Activated CD8-positive, alpha-beta memory T cell treated with anti-CD3 and anti-CD28 coated beads, Interleukin-2, amount 50 U/mL, for 4 hours (primary cell): ENCODE measurements at places on chromosomes 5 and 9.

DNA sequence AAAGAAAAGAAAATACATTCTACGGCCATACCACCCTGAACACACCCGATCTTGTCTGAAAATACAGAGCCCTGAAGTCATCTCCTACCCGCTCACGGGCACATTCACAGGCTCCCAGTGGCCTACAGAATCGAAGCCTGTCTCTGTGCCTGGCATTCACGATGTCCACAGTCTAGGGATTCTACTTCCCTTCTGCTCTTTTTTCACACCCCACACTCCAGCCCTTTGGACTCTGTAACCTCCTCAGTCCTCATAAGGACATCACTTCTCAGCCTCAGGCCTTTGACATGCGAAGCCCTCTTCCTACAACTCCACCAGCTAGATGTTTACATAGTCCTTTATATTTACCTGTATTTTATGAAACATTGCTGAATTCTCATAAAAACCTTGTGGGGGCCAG is 77.8 kb downstream of the CSNK1A1 start:
- DNase-seq: no peak

- DNase-seq: no peak
Measured at GRCh38 chr5:6758236-6758635, 45.0 kb downstream of the TENT4A start.

DNA sequence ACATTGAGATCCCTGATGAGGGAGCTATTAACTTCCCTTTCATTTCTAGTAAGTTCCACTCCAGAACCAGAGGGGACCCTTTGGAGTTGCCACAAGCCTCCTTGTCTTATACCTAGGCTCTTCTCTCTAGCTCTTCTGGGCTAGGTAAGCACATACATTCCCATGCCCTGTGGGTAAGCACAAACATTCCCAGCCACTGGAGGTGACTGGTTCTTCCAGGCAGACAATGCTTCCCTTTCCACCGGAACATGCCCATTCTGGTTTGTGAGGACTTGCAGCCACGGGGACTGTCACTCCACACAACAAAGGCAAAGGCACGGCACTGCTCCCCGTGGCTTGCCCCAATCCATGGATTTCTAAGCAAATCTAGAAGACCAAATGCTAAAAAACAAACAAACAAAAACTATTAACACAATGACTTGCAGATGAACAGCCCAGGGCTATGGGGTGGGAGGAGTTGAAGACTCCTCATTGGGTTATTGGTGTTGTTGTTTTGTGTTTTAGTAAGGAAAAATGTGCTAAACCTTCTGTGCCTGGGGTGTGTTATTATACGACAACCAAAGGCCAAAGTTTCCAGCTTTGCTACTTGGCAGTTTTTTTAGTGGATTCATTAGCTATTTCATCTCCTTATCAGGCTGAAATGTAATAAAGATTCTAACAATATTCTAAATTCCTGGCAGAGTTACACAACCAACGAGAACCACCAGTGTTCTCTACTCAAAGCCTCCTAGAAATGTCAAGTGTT is 276.2 kb downstream of the SYK start:
- DNase-seq: no peak

- no peak for DNase-seq
Measured at GRCh38 chr9:71897577-71897976, 13.4 kb downstream of the ABHD17B start.

DNA sequence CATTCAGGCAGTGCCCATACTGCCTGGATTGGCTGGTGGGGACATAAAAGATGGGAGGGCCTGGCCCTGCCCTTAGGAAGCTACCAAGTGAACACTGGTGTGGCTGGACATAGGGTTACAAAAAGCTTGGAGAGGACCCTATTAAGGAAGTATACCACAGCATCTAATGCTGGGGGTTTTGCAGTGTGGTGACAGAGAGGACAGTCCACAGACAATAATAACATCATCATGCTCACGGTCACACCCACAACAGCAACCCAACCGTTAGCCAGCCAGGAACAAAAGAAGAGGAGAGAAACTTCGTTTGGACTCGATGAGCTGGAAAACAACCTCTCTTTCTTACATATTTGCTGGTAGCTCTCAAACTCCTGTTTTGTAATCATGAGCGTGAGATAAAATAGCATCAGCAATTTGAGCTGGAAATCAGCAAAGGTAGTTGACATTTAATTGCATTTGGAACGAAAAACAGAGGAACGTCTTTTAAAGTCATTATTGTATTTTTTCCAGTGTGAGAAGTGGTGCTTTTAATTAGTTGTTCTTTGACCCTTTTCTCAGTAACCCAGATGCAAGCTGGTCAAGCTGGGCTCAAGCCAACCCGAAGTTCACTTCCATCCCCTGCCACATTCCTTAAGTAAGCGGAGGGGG is 73.4 kb downstream of the NSG2 start:
- no peak for DNase-seq

DNA sequence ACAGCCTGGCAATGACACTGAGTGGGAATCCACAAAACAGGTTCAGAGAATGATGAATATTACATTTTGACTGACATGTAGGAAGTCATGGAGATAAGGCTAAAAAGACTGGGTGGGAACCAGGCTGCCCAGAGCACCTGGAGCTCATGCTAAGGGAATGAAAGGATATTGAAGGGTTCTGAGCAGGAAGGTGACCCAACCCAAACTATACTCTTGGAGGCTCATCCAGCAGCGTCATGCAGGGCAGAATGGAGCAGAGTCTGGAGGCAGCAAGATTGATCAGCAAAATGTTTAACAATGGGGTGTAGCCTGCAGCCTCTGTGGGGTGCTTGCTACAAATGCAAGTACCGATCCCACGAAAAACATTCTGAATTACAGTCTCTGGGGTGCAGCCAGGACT is 120.2 kb downstream of the PSD2 start:
- no peak for DNase-seq

DNA sequence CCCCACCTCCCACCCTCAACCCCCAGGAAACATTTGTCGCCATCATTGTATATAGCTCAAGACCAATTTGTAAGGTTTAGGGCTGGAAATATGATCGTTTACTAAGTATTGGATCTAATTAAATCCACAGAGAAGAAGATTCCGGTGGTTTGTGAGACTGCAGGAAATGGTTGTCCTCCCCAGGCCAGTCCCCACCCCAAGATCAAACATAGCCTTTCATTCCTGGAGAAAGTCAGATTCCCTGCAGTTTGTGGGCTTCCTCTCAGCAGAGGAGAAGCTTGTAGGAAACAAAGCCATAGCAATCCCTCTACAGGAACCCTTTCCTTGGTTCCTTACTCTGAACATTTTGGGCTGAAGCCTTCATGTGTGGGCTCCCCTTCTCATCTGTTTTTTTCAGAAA is 79.2 kb upstream of the TBCA start:
- DNase-seq: no peak

GRCh38 chr5:168239325-168239724 is 52.1 kb upstream of the WWC1 start:
- DNase-seq: no peak

DNA sequence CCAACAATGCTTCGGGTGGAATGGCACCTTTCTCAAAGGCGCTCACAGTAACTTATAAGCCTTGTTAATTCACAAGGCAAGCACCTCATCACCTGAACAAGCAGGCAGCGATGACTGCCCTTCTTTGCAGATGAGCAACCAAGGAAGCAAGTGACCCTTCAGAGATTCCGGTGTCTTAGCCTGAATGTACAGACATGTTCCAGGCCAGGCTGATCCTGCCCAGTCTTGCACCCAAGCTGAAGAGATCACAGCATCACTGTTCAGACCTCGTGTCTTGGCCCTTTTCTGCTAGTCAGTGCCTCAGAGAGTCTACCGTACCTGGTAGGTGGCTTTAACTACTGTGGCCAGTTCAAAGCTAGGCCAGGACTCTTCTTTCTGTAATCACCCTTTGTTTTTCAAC is 94.7 kb upstream of the ERCC6L2 start:
- DNase-seq: no peak

- no peak for DNase-seq
Measured at GRCh38 chr9:84679571-84679970, 10.0 kb downstream of the NTRK2 start.

GRCh38 chr5:176754376-176754973 is 55.9 kb upstream of the UNC5A start:
- DNase-seq: no peak

DNA sequence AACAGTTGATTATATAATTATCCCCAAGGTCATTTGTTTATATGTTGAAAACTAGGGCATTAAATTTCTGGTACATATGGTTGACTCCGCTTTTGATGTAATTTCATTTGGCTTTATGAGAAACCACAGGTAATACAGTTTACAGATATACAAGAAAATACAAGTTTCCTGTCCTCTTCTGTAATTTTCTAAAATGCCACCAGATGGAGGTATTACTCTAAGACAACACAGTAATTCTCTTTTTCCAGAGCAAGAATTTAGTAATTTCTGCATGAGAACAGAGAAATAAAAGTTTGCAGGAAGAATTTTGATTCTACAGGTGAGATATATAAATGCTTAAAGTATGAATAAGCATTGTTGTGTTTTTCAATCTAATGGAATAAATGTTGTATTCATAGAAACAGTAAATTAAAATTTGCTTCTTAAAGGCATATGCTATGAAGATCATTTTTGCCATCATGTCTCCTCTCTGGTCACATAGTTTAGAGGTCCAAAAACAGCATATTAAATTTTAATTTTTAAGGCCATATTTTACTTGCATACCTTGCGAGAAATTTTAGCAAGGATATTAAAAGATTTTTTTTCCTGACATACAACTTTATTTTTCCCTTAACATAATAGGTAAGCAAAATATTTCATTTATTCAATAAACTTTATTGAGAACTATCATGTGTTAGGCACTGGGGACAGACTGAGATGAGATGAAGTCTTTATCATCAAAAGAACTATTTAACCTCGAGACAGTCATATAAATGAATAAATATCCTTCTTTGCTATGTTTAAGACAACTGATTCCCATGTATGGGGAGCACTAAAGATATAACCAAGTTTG is 22.7 kb downstream of the CHD1 start:
- DNase-seq: no peak

GRCh38 chr9:93261735-93262523 is 78.0 kb downstream of the WNK2 start:
- no peak for DNase-seq

- DNase-seq: no peak
Measured at GRCh38 chr5:62621280-62621679, 42.7 kb downstream of the LRRC70 start.

GRCh38 chr9:136544548-136544963 is 1.3 kb downstream of the NOTCH1 start:
- peak; percentile 63 for DNase-seq

DNA sequence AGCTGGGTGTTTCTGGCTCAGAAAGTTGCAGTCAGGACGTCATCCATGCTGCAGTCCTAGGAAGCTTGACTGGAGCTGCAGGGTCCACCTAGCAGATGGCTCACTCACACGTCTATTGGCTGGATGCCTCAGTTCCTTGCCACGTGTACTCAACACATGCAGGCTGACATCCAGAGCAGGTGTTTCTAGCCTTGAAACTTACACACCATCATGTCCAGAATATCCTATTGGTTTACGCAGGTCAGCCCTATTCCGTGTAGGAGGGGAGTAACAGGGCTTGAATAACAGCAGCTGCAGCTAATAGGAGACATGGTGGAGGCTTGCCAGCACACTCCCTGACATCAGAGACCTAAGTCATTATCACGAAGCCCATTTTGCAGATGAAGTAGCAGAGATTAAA is 473.5 kb downstream of the ACTL7B start:
- DNase-seq: no peak

GRCh38 chr5:151892393-151892792 is 32.3 kb downstream of the GLRA1 start:
- no peak for DNase-seq

DNA sequence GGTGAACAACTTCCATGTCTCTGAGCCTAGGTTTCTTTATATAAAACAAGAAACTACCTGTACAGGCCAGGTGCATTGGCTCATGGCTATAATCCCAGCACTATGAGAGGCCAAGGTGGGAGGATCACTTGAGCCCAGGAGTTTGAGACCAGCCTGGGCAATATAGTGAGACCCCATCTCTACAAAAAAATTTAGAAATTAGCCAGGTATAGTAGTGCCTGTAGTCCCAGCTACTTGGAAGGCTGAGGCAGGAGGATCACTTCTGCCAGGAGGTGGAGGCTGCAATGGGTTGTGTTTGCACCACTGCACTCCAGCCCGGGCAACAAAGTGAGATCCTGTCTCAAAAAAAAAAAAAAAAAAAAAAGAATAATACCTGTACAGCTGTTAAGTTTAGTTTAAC is 11.1 kb downstream of the FAM13B start:
- no peak for DNase-seq

GRCh38 chr9:123434619-123435240 is 78.7 kb downstream of the CRB2 start:
- no peak for DNase-seq

DNA sequence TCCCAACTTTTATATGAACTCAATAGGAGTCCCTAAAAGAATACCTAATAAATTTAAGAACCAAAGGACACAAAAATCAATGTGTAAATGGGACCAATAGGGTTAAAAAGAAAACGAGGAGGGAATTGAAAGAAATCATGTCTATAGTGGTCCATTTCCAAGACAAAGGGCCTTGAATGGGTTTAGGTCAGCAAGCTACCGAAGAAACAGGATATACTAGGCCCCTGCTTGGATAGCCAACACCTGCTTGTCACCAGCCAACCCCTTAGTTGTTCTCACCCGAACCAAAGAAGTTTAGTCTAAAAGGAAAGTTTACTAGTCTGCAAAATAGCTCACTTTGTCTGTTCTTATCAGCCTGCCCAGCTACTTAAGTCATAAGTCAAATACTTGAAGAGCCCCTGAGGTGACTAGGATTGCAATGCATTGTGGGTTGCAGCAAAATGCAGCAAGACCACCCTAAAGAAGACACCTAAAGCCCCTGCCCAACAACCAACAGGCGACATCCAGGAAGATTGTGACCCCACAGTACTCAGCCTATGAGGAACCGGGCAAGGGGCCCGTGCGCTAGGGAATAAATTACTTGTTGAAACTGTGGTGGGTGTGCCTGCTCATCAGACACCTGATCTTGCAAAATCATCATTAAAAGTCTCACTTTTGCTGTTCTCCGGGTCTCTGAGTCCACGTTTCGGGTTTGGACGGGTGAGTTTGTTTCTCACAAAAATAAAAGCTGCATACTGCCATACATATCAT is 183.9 kb upstream of the PPP1R26 start:
- DNase-seq: no peak
